ENCODE measurements at places on chromosomes 2 and 18.

DNA sequence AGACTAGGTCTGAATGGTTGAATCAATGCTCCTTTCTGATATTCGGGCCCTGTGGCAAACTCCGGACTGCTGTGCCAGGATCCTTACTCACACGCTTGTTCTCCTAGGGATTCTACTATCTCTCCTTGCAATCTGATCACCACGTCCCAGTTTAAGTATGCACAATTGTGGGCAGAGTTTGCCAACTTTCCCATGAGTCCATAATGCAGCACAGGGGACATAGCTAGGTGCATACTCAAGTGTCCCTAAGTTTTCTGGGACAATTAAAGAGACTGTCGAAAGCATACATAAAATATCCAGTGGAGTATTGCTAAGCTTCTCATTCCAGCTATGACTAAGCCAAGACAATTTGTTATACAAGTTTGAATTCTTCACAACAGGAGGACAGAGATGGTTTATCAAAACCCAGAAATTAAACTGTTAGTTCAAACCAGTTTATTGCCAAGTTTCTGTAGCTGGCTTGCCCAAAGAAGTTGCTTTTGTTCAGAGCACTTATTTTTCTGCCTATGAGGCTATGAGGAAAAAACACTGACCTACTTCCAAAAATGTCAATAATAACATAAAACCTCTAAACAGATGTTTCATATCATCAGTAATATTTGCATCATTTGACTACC is 136.1 kb downstream of the EXOC6B start:
- DNase-seq: no peak

GRCh38 chr2:64489081-64489751 is 34.9 kb upstream of the AFTPH start:
- DNase-seq: no peak

DNA sequence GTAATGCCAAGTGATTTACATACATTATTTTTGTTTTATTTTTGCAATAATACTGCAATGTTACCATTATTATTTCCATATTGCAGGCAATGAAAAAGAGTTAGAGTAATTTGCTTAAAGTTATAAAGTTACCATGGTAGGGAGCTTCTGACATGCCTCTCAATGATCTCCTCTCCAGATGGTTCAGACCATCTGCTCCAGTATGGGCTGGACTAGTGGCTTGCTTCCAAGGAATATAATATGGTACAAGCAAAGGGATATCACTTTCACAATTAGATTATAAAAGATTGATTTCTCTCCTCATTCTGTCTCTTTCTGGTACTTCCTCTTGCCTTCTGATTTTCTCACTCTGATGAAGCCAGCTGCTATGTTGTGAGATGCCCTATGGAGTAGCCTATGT is 245.4 kb downstream of the INSIG2 start:
- no peak for DNase-seq

- DNase-seq: no peak
These were observed 24.3 kb downstream of the SMYD1 start for GRCh38 chr2:88091943-88092342.

GRCh38 chr18:36183033-36183432 is 4.3 kb upstream of the MOCOS start:
- no peak for DNase-seq

DNA sequence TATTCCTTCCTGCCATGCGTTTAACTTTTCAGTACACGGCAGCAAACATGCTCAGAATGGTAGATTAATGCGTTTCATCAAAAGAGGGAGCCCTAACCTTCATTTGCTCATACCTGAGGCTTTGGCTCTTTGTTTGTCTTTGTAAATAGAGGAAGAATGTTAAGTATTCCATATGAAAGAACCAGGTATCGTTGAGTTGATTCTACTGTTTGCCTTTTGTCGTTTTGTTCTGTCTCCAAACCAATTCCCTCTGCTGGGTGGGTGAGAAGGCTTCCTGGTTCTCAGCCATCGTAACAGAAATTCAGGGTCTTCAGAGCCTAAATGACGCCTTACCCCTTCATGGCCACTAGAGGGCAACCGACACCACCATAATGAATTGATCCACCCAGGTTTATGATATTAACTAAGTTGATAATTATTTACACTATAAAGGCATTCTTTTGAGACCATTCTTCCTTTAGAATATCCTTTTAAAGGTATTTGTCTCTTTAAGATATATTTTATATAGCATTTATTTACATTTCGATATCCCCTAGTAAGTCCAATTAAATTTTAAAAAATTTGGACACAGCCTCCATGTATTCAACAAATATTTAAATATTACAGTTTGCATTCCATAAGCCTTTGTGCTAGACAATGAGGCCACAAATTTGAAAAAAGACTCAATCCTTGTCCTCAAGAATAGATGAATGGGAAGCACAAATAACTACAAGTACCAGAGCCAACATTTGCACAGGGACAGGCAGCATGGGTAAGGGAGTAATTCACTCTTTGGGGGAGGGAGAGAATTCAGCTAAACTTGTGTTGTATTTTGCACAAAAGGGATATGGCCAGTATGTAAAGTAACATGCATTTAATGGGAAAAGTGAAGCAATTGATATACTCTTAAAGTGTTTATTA is 48.1 kb downstream of the TIMM21 start:
- DNase-seq: peak; percentile 60

DNA sequence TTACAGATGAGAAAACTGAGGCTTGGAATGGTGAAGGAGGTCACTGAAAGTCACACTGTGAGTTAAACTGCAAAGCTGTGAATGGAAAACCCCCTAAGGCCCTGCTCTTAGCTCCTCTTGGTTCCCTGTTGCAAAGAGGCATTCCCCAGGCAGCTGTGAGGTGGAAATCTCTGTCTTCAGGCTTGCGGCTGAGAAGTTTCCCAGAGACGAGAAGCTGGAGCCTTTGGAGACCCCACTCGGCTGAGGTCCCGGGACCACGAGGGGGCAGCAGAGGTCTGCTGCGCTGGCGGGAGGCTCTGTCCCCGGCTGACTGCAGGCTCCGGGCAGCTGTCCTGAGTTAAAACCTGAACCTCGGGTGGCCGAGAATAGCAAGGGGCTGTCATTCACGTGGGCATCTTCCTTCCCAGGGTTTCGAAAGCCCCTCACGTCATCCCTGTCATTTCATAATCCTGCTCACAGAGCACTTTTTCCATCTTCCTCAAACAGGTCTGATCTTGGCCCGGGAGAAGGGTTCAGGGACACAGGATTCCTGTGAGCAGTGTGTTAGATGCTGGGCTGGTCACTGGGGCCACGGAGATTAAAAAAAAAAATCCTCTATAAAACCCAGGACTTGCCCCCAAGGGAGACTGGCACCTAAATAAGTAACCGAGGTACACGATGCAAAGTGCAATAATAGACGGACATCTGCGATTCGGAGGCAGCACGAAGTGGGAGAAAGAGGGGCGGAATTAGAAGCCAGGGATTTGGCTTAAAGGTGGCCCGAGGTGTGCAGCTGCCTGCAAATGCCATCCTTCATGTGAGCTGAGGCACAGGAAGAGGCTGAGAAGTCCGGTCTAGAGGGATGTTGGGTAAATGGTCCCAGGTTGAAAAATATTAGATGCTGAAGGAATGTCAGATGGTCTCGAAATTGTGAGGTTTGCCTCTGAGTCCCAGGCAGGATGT is 24.6 kb upstream of the ATOH8 start:
- peak; percentile 60 for DNase-seq

GRCh38 chr2:171088057-171088834 is 72.4 kb downstream of the TLK1 start:
- no peak for DNase-seq

GRCh38 chr2:29195796-29196195 is 80.6 kb downstream of the CLIP4 start:
- DNase-seq: no peak

DNA sequence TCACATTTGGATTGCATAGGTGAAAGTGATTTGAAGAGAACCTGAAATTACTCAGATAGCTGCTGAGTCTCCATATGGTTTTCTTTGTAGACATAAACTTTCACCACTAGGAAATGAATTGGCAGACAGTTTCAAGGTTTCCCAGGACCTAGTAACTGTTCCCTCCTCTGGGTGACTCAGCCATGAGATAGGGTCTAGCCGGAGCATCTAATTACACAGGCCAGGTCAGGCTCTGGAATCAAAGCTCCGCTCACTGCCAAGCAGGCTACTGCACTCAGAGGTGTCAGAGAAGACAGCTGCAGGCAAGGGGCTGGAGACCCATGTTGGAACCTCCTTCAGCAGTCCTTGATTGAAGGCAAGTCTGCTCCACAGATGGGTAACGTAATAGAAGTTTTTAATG is 429.2 kb downstream of the TNS1 start:
- no peak for DNase-seq

DNA sequence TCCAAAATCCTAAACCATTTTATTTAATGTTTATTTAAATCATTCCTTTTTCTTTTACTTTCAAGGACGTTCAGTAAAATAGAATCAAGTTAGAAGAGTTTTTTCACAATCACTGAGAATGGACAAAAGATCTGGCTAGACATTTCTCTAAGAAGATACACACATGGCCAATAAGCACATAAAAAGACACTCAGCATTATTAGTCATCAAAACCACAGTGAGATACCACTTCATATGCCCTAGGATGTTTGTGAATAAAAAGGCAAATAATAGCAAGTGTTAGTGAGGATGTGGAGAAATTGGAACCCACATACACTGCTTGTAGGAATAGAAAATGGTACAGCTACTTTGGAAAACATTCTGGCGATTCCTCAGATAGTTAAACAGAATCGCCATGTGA is 76.1 kb downstream of the RHBDD1 start:
- DNase-seq: no peak

GRCh38 chr2:237669628-237670392 is 42.4 kb downstream of the LRRFIP1 start:
- peak; percentile 82 for DNase-seq

GRCh38 chr2:127012868-127013267 is 94.1 kb downstream of the BIN1 start:
- DNase-seq: no peak

- DNase-seq: no peak
These were observed 50.4 kb downstream of the LDLRAD4 start for GRCh38 chr18:13269013-13269280.

DNA sequence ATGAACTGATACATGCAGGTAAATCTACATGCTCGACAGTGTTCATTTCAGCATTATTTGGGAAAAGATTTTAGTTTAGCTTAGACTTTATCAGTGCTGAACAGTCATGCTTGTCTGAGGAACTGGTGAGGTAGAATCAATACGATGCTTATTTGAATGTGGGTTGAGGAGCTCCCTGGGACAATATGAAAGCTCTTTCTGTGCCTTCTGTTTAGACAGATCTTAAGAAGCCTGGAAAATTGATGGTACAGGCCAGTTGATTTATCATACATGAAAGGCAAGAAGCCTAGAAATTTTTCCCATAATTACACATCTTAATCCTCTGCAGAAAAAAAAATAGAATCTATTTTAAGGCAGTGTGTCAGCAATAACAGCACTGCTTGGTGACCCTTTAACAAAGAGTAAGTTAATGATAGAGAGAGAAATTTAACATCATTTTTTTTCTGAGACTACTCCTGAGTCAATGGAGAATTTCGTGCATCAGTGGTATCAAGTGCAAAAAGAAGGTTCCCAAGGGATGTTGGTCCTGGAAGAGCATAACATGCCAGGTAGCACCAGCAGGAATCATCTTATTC is 252.2 kb upstream of the CDH20 start:
- DNase-seq: no peak

- DNase-seq: no peak
These were observed 235.6 kb upstream of the HNRNPA3 start for GRCh38 chr2:176976736-176977685.

All from NCI-H1092 (cell line).